ENCODE measurements at places on chromosomes 6 and 20. TPM values are rescaled to one million over a fixed set of nuclear protein-coding genes. Genes with fewer than 3 reads are reported as not detected.

The COX4I2 gene
- not detected for total RNA-seq

The STMND1 gene
- not detected for total RNA-seq

The PDYN gene
- not detected for total RNA-seq

DNA sequence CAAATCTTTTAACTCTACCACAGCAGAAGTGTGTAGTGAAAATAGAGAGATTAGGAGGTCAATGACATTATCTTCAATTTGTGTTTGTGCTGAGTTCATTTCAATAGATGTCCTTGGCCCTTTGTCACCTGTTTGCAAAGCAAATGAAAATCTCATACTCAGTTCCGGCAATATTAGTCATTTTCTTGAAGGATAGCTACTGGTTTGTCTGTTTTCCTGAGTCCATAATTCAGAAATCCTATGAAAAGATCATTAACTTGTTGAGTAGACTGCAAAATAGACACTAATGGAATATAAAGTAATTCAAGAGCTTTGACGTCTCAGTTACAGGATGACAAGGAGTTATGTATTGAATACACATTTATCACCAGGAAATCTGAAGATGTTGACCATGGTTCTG, 821.1 kb upstream of the FLRT3 start:
- DNase-seq: no peak

GRCh38 chr20:2741463-2741862, 48.9 kb downstream of the EBF4 start:
- DNase-seq: no peak

Data from Caki2 (cell line).